ENCODE measurements at places on chromosomes 16 and 17. TPM values are rescaled to one million over a fixed set of nuclear protein-coding genes. Genes with fewer than 3 reads are reported as not detected.

HBA1 gene
- not detected for total RNA-seq

PRR35 gene
- not detected for total RNA-seq

GP1BA gene
- total RNA-seq, result not detected

ABCA8 gene
- total RNA-seq, result not detected

SLC52A1 gene
- 0.20 TPM for total RNA-seq

NOG gene
- 15.7 TPM for total RNA-seq

ADAD2 gene
- 0.47 TPM for total RNA-seq

TSNAXIP1 gene
- total RNA-seq, result not detected

TBC1D3K gene
- total RNA-seq, result not detected

Measured in activated naive CD4-positive, alpha-beta T cell treated with anti-CD3 and anti-CD28 coated beads, Interleukin-2, amount 50 U/mL, for 72 hours (primary cell).